SIG-M5 (cell line): ENCODE measurements at places on chromosomes 12 and 14.

GRCh38 chr14:50800032-50800431 lies 30.9 kb downstream of the NIN start:
- DNase-seq, result no peak

DNA sequence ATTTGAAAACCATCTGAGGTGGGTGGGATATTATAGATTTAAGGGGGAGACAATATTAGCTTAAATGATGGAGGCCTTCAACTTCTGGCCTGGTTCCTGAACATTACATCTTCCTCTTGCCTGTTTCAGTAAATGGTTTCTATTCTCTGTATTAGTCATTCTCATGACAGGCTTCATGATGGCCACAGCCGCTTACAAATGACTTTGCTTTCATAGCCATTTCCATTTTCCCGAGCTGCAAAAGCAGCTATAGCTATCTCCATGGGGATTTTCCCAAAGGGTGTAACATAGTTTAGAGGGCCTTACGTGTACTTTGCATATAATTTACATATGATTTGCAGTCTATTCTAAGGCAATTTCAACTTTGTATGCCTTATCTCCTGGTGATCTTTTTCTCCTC lies 121.8 kb downstream of the NRXN3 start:
- DNase-seq, result no peak

DNA sequence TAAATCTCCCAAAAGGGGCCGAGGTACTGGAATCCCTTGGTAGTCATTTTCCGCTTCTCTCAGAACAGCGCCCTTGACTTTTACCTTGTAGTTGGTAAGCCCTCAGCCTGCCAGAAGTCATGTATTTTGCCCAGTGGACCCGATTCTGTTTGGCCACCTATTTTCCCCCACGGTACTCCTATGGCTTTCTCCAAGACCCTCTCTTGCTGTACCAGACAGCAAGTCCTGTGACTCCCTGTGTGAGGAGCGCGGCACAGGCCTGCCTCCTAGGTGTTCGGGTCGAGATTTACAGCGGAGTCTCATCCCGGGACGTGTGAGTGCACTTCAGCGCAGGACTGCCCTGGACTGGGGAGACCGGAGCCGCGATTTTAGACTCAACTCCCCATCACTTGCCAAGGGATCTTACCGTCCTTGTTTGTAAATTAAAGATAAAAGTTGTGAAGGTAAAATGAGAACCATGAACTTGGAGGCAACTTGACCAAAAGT lies 1.1 kb upstream of the MBD6 start:
- DNase-seq, result no peak

DNA sequence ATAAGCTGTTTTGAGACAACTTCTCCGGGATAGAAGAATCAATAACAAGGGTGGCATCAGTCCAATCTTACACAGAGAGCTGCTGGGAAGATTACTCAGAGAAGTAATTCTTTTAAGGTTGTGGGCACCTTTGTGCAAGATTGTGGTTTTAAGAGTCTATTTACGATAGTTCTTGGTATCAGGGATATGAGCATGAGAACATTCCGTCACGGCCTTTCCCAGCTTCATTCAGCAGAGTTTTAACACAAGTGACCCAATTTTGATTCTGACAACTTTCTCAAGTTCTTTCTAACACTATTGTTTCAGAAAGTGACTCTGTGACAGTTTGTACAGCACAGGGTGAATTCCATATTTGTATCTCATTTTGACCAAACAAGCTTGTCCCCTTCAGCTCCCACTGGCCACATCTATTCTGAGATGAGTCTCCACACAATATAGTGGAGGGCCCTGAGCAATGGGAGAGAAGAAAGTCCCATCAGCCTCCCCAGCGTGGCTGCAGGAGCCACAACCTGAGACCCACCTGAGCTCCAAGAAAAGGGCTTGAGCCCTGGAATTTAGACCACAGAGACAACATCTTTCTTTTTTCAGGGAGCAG lies 869.2 kb downstream of the TMEM121 start:
- DNase-seq, result no peak

GRCh38 chr12:9760699-9761418 lies at the start of gene CD69:
TSS of gene CD69 (minus strand) at chr12:9760901. CDS start at chr12:9760820, 81 bp downstream.
- DNase-seq, result no peak

DNA sequence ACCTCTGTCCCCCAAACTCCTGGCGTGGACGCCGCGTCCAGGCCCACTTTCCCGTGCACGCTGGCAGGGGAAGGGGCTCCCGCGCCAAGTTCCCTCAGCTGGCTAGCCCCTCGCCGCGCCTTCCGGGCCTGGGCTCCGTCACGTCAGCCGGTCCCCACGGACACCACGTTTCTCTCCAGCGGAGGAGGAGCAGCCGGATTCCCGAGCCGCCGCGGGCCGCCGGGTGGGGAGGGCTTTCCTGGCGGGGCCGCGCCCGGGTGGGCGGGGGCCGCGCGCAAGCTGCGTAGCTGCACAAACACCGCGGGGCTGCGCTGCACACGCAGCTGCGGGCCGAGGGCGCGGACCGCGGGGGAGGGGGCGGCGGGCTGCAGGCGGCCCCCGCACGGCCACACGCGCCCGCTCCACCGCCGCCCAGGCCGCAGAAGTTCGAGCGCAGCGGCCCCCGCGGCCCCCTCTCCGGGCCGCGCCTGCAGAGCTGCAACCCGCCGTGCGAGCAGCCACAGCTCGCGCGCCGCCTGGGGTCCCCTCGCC lies 45.1 kb upstream of the PNMA1 start:
- DNase-seq, result no peak

- no peak for DNase-seq
These were observed 116.9 kb upstream of the ATF1 start for GRCh38 chr12:50647031-50647430.

- DNase-seq, result no peak
These were observed 57.1 kb downstream of the KDM2B start for GRCh38 chr12:121523741-121524140.

GRCh38 chr12:115232455-115233156 lies 548.6 kb upstream of the TBX3 start:
- no peak for DNase-seq

DNA sequence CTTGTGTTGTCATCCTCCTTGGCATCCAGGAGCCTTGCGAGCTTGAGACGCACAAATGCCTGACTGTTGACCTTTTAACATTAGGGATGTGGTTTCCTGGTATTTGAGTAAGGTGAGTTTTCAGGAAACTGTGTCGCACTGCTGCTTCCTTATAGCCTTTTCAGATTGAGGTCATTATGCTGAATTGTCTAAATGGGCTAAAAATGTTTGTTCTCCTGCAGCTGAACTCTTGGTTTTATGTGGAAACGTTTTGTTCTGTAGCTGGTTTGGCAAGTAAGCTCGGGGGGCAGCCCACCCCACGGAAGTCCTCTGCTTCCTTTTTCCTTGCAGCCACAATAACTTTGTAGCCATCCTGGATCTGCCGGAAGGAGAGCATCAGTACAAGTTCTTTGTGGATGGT lies 5.7 kb downstream of the PRKAB1 start:
- no peak for DNase-seq

- no peak for DNase-seq
These were observed 59.6 kb upstream of the GALNT9 start for GRCh38 chr12:132389026-132389425.
